ENCODE measurements at places on chromosomes 13 and 19.

GRCh38 chr19:33064458-33064791 lies 263 bp downstream of the RHPN2 start:
- DNase-seq, result no peak

GRCh38 chr13:50006426-50007135 lies 8.7 kb upstream of the KCNRG start:
- DNase-seq, result no peak

GRCh38 chr13:32838945-32839344 lies 177.3 kb upstream of the KL start:
- no peak for DNase-seq

DNA sequence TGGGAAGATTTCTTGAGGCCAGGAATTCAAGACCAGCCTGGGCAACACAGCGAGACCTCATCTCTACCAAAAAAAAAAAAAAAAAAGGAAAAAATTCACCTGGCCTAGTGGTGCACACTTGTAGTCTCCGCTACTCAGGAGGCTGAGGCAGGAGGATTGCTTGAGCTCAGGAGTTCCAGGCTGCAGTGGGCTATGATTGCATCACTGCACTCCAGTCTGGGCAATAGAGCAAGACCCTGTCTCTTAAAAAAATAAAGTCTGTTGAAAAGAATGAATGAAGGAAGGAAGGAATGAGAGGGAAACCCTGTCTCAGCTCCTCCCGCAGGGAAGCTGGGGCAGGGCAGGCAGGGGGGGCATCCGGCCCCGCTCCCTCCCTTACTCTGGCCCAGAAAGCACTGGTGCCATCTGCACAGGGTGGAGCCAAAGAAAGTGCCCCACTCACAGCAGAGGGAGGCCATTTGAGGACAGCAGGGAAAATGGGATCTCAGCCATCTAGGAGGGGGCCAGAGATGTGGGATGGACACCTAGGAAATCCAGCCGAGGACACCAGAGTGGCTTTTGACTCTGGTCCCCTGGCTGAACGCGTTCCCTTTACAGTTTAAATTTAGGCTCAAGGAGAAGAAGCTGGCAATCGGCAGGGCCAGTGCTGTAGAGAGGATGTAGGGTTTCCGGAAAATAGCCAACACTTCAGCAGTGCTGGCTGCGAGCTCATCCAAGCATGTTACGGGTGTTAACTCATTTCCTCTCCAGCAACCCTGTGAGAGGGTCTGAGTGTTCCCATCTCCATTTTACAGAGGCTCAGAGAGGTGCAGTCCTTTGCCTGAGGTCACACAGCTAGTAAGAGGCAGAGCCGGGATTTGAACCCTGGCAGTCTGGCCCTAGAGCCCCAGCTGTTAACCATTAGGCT lies 3.6 kb upstream of the HPN start:
- no peak for DNase-seq

- DNase-seq, result no peak
Measured at GRCh38 chr19:18701250-18701608, 17.7 kb downstream of the CRTC1 start.

GRCh38 chr13:23752111-23753001 lies 136.8 kb downstream of the MIPEP start:
- no peak for DNase-seq

DNA sequence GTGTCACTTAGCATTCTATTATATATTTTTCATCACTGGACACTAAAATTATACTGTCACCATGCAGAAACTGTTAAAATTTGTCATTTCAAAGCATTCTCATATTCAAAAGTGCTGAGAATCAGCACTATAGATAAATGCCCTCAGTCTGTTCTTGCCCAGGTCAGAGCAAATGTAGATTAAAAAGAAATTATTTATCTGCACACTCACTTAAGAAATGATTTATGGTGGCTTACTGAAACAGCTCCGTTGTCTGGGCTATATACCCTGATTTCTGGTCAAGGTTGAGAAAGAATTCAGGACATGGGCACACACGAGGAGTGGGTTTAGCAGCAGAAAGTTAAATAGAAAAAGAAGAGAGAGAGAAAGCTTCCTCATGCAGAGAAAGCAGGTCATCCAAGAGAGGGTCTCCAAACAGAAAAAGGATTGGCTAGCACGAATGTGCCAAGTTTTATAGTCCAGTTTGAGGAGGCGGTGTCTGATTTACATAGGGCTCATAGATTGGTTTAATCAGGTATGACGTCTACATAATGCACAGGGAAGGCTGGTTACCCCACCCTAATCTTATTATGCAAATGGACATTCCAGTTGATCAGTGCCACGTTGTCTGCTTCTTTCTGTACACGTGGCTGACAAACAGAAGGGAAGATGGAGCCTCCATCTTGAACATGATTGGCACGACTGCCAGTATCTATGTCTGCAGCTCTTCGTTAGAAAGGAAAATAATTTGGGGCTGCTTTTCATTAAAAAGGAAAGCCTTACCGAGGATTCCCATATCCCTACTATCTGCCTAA lies 47.3 kb upstream of the N4BP2L1 start:
- no peak for DNase-seq

GRCh38 chr13:43303033-43303729 lies 279.8 kb downstream of the DNAJC15 start:
- no peak for DNase-seq

GRCh38 chr19:53884256-53884655 lies 2.3 kb downstream of the PRKCG start:
- DNase-seq, result no peak

DNA sequence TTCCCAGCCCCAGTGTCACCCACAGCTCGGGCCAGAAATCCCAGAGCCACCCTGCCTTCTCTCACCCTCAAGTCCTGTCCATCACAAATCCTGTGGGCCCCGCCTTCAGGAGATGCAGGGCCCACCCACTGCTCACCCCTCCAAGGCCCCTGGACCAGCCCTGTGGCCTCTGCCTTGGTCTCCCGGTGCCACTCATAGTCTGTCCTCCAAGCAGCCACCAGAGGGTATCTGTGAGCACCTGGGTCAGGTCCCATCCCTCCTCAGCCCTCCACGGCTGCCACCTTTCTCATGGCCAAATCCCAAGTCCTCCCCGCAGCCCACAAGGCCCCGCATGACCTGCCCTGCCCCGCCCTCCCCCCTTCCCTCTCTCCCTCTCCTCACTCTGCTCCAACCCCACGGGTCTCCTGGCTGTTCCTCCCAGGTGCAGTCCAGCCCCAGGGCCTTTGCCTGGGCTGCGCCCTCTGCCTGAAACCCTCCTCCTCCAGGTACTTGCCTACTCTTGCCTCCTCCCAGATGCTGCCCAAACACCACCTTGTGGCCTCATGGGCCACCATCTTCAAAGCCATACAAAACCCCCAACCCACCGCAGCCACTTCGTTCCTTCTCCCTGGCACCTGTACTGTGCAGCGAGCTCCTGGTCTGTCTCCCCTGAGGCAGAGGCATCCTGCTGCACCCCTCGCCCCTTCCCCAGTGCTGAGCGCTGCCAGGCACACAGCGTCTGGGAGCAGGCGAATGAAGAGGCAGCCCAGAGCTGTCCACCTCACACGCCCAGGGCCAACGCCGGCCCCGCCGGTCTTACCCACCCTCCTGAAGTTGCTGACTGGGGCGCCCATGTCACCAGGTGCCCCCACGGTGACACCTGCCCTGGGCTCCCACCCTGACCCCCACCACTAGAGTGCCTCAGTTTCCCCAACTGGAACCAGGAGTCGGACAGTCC lies 13.2 kb upstream of the UQCR11 start:
- DNase-seq, result no peak

DNA sequence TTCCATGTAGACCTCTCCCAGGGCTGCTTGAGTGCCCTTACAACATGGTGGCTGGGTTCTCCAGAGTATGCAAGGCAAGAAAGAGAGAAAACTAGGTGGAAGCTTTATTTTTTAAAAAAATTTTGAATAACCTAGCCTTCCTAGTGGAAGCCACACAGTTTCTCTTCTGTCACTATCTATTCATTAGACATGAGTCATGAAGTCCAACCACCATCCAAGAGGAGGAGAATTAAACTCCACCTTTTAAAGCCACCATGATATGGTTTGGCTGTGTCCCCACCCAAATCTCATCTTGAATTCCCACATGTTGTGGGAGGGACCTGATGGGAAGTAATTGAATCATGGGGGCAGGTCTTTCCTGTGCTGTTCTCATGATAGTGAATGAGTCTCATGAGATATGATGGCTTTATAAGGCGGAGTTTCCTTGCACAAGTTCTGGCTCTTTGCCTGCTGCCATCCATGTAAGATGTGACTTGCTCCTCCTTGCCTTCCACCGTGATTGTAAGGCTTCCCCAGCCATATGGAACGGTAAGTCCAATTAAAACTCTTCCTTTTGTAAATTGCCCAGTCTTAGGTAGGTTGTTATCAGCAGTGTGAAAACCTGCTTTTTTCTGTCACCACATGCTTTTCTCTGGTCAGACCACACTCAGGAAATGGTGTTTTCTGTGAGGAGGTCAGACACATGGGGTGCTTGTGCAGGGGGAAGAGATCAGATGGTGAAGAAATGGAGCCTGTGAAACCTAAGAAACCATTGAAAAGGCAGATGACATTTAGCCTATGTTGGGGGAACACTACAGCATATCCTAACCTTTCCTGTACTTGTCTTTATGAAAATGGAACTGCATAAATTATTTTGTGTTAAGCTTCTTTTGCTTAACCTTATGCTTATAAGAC lies 57.7 kb downstream of the ANKRD10 start:
- DNase-seq, result no peak

- no peak for DNase-seq
Measured at GRCh38 chr19:40742886-40743285, 7.4 kb downstream of the ACTMAP start.

GRCh38 chr13:73480779-73481559 lies 422.2 kb downstream of the KLF5 start:
- DNase-seq, result no peak

DNA sequence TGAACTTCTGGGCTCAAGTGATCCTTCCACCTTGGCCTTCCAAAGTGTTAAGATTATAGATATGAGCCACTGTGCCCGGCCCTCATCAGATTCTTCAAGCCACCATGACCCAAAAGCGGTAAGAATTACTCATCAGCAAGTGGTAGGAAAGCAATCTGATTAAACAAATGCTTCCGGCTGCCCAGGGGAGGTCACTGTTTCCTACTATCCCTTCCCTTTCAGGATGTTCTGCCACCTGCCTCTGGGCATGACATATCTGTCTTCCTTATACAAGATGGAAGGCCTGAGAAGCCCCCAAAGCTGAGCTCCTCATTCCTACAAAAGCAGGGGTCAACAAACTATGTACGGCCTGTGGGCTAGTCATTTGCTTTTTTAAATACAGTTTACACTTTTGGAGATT lies 7.0 kb downstream of the ABHD8 start:
- DNase-seq, result no peak

DNA sequence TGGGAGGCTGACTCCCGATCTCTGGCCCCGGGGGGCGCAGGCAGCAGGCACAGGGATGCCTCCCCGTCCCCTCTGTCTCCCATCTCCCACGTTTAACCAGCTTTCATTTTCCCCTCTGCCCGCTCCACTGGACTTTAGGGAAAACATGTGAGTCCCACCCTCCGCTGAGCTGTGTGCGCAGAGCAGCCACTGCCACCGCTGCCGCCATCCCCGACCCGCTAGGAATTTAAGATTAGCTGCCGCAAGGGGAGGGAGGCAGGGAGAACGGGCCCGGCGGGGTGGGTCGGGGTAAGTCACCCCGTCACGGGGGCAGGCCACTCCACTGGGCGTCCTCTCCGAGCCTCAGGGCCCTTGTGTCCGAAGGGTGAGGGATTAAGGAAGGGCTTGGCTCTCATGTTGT lies 15.5 kb downstream of the KCNN1 start:
- DNase-seq, result no peak

DNA sequence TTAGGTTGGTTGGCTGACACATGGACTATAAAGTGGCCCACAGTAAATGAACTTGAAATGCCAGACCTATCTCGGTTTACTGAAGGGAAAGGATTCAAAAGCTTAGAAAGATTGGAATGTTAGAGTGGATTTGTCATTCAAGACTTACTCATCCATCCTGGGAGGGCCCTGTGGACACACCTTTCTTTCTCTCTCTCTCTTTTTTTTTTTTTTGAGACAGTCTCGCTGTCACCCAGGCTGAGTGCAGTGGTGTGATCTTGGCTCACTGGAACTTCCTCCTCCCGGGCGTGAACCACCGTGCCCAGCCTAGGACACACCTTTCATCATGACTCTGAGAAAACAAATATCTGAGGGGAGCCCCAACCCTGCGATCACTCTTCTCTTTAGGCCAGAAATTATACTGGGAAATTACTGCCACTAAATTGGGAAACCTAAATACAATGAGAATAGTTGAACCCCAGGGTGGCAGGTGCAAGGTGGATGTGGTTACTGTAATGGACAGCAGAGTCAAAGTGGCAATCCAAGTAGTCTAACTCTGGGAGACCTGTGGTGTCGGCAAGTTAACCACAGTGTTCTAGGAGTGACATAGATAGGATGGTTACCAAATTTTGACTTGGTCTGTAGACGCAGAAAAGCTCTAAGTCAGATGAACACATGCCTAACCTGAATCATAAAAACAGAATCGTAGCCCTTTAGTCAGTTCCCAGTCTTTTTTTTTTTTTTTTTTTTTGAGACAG lies 47.1 kb upstream of the ZMYM5 start:
- DNase-seq, result no peak

- DNase-seq, result no peak
Measured at GRCh38 chr13:34738254-34738992, 203.6 kb upstream of the NBEA start.

DNA sequence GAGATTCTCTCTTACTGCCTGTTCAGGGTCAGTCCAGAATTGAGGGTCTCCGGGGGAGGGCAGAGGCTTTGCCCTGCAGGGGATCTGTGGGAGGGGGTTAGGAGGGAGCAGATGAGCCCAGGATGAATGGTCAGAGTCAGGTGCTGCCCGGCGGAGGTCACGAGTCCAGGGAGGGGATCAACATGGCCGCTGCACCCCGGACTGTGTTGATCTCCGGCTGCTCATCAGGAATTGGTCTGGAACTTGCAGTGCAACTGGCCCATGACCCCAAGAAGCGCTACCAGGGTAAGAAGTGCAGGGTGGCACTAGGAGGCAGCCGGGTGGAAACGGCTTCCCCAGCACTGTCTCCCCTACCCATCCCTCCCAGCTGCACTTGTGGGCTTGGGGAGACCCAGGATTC lies at the start of gene RDH8:
RDH8 (plus strand) TSS at position 168 of the 400 bp plus-strand sequence; CDS start at position 183, 15 bp downstream.
- no peak for DNase-seq

DNA sequence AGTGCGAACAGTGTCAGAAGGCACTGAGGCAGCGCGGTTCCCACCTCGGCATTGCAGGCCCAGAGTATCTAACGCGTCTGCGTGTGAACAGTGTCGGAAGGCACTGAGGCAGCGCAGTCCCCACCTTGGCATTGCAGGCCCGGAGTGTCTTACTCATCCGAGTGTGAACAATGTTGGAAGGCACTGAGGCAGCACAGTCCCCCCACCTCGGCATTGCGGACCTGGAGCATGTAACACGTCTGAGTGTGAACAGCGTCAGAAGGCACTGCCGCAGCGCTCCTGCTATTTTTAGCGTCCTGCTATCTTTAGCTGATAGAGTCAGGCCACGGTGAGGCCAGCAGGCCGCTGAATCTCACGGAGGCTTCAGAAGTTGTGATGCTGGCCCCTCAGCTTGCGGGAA lies 39.6 kb downstream of the ATP11A start:
- DNase-seq, result no peak

All from stimulated activated CD4-positive, alpha-beta T cell treated with anti-CD3 and anti-CD28 coated beads, TNF-alpha, amount 100 ng/mL, for 4 hours (primary cell).